Stimulated activated CD4-positive, alpha-beta T cell treated with anti-CD3 and anti-CD28 coated beads, Interleukin-4, amount 100 ng/mL, for 4 hours (primary cell): ENCODE measurements at places on chromosomes 3 and 15.

- DNase-seq: no peak
These were observed 175.7 kb downstream of the STAG1 start for GRCh38 chr3:136576279-136577009.

DNA sequence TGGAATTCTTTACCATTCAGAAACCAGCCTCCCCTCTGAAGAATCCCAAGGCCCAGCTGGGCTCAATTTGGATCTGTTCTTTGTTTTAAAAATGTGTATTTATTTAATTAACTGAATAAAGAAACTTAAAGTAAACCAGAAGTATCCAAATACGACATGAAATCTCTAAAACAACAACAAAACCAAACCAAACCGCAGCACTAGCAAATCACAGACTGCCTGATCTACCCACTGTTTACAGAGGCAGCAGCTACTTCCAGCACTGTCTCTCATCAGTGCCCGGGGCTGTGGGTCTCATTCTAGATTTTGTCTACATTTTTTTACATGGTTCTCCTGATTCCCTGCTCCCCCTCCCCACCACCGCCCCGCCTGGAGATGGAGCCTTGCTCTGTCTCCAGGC lies 2.3 kb downstream of the FLNB start:
- DNase-seq: no peak

DNA sequence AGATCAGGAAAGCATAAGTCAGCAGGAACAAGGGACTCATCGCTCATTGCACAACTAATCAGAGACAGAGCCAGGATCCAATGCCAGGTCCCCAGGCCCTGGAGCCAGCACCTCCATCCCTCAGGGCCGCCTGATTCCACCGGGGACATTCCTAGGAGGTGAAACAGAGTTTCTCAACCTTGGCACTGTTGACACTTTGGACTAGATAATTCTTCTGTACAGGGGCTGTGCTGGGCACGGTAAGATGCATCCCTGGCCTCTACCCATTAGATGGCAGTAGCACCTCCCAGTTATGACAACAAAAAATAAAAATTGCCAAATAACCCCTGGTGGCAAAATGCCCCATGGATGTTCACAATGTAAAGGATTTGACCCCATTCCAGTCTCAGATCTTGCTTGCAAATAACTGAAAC lies 127.7 kb downstream of the MTHFS start:
- no peak for DNase-seq

DNA sequence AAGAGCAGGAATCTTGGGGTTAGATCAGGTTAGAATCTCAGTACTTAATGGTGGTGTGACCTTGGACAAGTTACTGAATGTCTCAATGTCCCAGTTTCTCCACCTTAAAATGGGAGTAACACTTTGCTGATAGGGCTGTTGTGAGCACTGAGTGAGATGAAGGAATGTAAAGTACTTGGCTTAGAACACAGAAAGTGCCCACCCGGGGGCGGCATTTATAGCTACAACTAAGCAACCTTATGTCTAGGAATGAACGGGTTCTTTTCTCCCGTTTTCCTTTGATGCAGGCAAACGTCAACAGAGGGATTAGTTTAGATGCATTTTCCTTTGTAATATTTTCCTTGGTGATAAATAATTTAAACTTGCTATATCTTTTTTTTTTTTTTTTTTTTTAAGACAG lies 176.6 kb downstream of the USP13 start:
- DNase-seq: no peak

GRCh38 chr3:112354642-112355306 lies 21.8 kb downstream of the CD200 start:
- no peak for DNase-seq

- DNase-seq: no peak
These were observed 29.5 kb downstream of the CTDSPL start for GRCh38 chr3:37891227-37891626.

GRCh38 chr3:194690501-194691372 lies 5.1 kb downstream of the FAM43A start:
- no peak for DNase-seq

DNA sequence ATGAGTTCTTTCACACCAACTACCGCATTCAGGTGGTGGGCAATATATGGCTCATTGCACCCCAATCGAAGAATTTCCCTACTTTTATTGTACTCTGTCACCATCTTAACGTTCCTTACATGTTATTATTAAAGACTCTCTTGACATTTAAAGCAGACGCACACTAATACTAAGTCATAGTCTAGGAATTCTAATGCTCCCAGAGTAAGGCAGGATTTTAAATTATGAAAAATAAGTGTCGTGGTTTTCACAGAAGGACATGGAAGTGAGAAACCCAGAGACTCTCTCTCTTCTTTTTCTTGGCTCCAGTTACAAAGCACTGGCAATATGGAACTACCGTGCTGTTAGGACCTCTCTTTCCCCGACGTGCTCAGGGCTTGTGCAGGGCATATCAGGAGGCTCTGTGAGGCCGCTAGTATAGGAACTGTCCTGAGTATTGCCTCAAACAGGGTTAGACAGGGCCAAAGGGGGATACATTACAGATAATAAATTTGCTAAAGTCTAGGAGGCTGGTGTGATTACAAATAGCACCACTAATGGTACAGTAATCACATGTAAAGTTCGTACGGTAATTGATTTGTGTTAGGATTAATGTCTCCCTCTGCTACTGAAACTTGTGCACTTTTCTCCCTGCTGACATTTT lies 590.8 kb downstream of the FOXP1 start:
- no peak for DNase-seq

- DNase-seq: no peak
These were observed 41.4 kb downstream of the CRTC3 start for GRCh38 chr15:90571063-90571541.

DNA sequence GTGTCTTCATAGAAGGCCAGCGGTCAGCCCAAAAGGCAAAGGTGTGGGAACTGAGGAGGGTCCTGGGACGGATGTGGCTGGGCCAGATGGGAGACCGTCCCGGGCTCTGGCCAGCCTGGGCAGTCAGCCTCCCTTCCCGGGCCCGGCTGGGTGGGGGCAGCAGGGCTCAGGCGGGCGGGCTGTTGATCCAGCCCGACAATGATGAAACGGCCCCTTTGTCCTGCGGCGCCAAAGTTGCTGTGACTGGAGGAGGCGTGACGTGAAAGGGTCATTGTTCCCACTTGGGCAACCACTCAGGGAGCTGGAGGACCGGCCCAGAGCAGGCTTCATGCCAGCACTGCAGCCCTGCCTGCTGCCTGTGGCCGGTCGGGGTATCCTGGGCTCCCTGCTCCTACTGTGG lies 16.5 kb downstream of the DUSP7 start:
- no peak for DNase-seq

DNA sequence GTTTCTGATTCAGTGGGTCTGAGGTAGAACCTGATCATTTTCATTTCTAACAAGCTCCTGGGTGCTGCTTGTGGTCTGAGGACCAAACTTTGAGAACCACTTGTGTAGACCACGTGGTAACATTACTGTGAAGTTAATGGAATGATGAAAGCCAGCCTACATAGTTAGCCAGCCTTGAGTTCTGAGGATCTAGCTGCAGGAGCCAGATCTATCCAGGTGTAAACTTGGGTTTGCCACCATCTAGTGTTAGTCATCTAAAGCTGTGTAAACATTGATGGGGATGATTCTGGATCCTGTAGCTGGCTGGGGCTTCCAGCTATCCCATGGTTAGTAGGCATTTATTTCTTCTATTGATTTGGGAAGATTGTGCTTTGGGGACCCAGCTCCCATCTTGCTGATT lies 170.0 kb downstream of the TMEM108 start:
- no peak for DNase-seq

- DNase-seq: no peak
These were observed 270.2 kb downstream of the ROBO1 start for GRCh38 chr3:79497447-79498111.

GRCh38 chr3:48469046-48469915 lies 22.7 kb downstream of the ATRIP start:
- no peak for DNase-seq

- DNase-seq: no peak
These were observed 424.9 kb upstream of the ZNF385D start for GRCh38 chr3:22175947-22176346.
